Hindlimb muscle (tissue), 1 donor: ENCODE measurements at places on chromosomes 16 and 17.
A peak's percentile ranks its signal among the peaks of the same experiment; 100 is the strongest.

GRCh38 chr16:70460737-70461261 lies 6.4 kb downstream of the FCSK start:
- no peak for DNase-seq

DNA sequence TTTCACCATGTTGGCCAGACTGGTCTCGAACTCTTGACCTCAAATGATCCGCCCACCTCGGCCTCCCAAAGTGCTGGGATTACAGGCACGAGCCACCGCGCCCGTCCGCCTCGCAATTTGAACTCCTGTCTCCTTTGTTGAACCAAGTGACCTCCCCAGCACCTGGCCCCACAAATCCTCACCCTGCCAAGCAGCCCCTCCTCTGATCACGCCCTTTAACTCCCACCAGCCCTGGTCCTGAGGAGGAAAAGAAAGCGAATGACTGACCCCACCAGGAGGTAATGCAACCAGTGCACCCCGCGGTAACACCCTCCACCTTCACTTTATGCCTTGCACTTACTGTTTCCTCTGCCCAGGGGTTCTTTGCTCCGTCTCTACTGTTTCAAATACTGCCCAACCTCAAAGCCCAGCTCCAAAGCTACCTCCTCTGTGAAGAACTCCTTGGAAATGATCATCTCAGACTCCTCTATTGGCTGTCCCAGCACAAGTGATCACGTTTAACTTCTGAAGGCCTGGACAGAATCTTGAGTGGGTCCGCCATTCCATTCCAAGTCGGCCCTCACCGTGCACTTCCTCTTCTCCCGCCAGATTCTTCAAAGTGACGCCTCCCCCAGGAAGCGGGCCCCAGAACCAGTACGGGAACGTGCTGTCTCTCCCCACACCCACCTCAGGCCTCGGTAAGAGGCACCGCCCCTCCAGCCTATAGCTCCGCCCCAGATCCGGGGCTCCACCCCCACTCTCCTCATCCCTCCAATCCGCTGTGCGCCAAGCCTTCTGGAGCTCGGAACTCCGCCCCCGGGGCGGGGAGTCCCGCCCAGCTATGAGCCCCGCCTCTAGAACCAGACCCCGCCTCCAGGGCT lies 4.4 kb downstream of the CD19 start:
- DNase-seq = peak; percentile 46

GRCh38 chr16:57519796-57520360 lies 16.5 kb downstream of the CCDC102A start:
- peak; percentile 78 for DNase-seq

GRCh38 chr17:79252886-79253285 lies 178.3 kb downstream of the ENGASE start:
- DNase-seq = no peak

- peak; percentile 71 for DNase-seq
These were observed 6.4 kb downstream of the NFE2L1 start for GRCh38 chr17:48054238-48055185.

GRCh38 chr16:4016005-4016352 lies 100.3 kb downstream of the ADCY9 start:
- DNase-seq = no peak

DNA sequence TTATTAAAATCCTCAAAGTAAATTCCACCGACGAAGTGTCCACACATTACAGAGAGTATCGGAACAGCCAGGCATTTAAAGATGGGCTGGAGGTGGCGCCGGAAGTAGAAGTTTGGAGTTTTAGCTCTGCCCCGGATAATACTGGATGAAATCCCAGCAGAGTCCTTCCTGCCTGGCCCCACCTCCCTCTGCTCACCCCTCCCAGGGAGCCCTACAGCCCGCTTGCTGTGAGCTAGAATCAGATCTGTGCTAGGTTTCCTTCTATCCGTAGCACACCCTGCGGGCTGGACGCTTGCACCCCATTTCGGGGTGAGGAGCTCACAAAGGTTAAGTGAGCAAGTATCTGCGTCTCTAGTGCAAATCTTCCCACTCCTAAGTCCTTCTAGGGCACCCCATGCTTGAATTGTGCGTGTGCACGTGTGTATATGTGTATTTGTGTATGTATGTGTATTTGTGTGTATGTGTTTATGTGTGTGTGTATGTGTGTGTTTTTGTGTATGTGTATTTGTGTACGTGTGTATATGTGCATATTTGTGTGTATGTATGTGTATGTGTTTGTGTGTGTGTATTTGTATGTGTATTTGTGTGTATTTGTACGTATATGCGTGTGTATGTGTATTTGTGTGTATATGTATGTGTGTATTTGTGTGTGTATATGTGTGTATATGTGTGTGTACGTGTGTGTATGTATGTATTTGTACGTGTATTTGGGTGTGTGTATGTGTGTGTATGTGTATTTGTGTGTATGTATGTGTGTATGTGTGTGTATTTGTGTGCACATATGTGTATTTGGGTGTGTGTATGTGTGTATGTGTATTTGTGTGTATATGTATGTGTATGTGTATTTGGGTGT lies 61.4 kb downstream of the HAPSTR1 start:
- DNase-seq = no peak

- DNase-seq = no peak
These were observed 10.1 kb upstream of the DHRS7C start for GRCh38 chr17:9801505-9801904.

DNA sequence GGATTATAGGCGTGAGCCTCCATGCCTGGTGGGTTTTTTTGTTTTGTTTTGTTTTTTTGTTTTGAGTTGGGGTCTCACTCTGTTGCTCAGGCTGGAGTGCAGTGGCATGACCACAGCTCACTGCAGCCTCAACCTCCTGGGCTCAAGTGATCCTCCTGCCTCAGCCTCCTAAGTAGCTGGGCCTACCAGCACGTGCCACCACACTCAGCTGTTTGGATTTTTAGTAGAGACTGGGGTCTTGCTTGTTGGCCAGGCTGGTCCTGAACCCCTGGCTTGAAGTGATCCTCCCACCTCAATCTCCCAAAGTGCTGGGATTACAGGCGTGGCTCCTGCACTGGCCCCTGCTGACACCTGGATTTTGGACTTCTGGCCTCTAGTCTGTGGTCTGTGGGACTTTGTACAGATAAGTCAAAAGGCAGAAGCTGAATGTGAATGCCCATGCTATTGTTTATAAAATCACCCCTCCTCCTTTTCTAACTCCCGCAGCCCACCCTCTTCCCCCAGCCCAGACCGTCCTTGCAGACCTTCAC lies 5.7 kb downstream of the SNAI3 start:
- DNase-seq = no peak

DNA sequence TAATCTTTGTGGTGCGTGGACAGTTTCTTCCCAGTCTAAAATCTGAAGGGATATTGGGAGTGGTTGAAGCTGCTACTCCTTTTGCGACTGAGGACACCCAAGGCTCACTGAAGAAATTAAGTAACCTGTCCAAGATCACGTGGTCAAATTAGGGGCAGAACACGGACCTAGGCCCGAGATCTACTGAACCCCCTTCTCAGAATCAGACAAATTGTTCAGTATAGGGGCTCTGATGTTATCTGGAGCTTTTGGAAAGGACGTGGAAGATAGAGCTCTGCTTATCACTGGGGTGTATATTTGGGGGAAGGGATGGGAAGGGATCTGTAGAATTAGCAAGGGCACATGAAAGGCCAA lies 857 bp downstream of the TANGO6 start:
- no peak for DNase-seq

- DNase-seq = no peak
These were observed 3.6 kb downstream of the CORO1A start for GRCh38 chr16:30186782-30187555.

- no peak for DNase-seq
These were observed 255.6 kb downstream of the HS3ST3A1 start for GRCh38 chr17:13346081-13346533.

DNA sequence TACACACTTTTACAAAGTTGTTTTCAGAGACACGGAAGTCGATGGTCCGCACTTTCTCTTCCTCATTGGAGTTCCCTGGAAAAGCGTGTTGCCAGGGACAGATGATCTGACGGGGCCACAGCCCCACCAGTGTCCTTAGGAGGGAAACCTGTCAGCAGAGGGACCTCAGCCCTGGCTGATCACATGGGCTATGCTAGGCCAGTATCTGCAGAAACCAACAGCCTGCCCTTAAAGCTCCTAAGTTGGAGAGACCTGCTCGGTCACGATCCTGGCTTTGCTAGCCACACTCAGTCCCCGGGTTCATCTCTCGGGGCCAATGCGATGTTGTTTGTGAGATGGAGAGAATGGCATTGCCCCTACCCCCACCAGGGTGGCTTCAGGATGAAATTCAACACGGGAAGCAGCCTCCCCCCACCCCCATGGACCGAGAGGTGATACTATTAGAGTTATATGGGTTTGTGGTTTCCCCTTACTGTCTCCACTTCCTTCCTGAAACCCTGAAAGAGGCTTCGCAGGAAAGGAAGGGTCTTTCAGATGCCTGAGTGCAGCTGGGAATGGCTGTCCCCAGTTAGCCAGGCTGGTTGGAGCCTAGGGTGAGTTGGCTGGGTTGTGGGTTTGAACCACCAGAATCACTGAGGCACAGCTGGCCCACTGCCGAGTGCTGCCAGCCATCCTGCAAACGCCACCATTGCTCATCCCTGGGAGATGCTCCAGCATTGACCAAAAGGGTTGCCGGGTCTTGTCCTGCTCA lies 16.6 kb downstream of the RMI2 start:
- no peak for DNase-seq

- DNase-seq = no peak
These were observed 252.2 kb upstream of the DYNLRB2 start for GRCh38 chr16:80288616-80289015.

GRCh38 chr17:4221899-4222659 lies 41.7 kb downstream of the ANKFY1 start:
- DNase-seq = no peak

DNA sequence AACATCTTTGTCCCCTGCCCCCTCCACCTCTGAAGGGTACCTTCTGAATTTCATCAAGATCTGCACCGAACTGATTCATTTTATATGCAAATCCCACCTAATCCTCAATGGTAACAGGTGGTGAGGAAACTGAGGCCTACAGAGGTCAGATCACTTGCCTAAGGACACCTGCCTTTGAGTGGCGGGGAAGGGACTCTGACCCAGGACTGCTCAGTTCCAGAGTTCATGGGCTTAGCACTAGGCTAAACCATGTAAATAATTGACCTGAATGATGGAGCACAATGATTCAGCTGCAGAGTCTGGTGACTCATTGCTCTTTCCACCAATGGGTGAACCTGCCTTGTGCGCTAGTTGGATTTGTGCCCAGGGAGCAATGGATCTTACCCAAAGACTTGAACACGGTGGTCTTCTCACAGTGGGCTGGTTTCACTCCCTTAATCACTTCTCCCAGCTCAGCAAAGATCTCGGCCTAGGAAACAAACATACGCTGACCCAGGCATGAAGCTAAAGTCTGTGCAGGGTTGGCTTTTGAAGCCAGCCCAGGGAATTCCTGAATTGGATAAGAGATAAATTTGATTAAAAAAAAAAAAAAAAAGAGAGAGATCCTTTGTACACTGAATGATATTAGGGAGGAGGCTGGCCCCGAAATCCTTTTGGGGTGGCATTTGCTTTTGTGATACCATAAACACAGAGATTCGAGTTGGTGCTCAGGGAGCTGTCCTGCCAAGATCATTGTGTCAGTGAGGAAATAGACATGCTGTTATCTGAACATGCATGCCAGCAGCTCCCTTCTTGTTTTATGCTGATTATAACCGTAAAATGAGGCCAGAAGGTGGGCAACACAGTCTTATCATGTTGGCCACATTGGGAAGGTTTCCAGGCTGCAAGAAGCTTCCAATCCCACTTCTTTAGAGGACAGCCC lies 17.0 kb downstream of the CRYM start:
- no peak for DNase-seq

GRCh38 chr17:63450551-63450950 lies 4.4 kb upstream of the CYB561 start:
- no peak for DNase-seq

GRCh38 chr16:23948949-23949411 lies 113.2 kb downstream of the PRKCB start:
- DNase-seq = no peak

DNA sequence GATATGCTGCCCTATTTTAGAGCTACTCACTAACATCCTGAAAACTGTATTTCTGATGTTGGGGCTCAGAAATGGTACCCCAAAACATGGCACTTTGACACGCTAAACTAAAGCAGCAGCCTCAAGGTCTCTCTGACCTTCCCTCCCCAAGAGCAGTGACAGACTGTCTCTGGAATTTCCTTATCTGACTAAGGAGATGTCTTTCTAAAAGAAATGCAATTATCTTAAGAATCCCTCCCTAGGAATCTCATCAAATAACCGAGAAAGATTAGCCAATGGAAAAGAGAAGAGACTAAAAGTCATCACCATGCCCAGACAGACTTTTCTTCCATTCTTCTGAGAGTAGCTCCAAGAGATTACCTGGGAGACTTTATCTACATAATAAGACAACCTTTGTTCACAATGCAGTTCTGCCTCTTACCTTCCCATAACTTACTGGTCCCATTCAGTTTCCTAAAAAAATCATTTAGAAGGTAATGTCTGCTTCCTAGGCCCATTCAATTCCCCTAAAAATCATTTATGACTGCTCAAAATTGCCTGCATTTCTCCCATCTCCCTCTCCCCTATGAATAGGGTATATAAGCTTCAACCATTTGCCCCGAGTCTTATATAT lies 123.9 kb downstream of the CPPED1 start:
- DNase-seq = no peak

DNA sequence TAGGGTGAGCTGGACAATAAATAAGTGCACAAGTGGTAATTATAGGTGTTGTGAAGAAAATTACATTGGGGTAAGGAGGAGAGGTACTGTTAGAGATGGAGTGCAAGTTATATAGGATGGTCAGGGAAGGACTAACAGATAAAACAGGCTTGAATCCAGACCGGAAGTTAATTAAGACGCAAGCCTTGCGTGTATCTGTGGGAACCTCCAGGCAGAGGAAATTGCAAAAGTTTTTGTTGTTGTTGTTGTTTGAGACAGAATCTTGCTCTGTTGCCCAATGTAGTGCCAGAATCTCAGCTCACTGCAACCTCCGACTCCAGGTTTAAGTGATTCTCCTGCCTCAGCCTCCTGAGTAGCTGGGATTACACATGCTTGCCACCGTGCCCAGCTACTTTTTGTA lies 2.4 kb upstream of the ZNF18 start:
- DNase-seq = no peak

DNA sequence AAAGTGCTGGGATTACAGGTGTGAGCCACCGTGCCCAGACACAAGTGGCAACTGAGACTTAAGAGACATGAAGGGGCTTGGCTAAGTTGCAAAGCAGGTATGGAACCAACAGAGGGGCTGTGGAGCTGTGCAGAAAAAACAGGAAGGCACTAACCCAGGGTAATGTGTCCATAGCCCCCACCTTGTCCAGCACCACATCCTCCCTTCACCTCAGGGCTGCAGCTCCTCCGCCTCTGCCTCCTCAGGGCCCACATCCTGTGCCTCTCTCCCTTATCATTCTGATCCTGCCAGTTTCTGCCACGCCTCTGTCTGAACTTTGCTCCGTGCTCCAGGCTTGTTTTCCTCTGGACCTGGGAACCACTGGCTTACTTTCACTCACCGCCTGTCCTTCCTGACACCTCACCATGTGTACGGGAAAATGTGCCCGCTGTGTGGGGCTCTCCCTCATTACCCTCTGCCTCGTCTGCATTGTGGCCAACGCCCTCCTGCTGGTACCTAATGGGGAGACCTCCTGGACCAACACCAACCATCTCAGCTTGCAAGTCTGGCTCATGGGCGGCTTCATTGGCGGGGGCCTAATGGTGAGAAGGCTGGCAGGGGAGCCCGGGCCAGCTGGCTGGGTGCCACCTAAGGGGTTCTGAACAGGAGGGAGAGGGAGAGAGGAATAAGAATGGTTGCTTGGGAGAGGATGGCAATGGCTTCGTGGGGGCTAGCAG lies at the start of gene TM4SF5:
TSS of gene TM4SF5 (plus strand) at position 368 of the 716 bp plus-strand sequence. CDS start at position 405, 37 bp downstream.
- no peak for DNase-seq

- DNase-seq = peak; percentile 89
These were observed at the start of gene B3GNT9 for GRCh38 chr16:67150833-67151396. B3GNT9 (minus strand) TSS chr16:67150998; CDS start chr16:67150485, 513 bp downstream.
